HCT116 (cell line): ENCODE measurements at places on chromosomes 16 and 17. TPM values are rescaled to one million over a fixed set of nuclear protein-coding genes. Genes with fewer than 3 reads are reported as not detected.

Gene GAST
- not detected for total RNA-seq

Gene OR3A3
- not detected for total RNA-seq

Gene PGAP6
- 35.4 TPM for total RNA-seq

Gene BCKDK
- 60.7 TPM for total RNA-seq

Gene ARL4D
- total RNA-seq = 11.5 TPM

DNA sequence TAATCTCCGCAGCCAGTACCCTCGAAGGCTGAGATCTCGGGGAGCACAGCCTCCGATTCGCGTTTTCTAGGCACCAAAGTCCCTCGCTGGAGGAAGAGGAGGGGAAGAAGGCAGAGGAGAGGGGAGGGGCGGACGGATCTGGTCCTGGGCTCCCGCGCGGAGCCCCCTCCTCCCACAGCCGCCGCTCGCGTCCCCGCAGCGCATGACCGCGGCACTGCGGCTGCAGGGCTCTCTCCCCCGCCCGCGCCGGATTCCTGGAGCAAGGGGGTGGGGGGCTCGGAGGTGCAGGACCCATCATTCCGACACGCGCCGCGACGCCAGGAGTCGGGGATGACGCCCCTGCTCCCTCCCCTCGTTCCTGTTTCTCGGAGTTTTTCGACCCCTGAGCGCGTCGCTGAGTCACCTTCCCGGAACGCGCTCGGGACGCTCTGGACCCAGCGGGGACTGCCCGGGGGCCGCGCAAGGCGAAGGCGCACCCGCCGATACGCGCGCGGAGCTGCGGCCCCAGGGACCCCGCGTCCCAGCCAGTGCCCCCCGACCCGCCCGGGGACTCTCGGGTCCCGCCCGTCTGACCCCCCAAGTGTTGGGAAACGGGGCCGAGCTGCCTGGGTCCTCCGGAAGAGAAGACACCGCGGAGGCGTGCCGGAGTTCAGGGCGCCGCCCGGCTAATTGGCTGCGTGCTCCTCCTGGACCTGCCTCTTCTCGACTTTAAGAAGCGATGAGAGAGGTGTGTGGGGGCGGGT lies 1.4 kb upstream of the SPHK1 start:
- peaks cover 11% of the 10 kb centered on the region; the same call in 1 of the 2 replicates for H3K27me3 ChIP-seq
- no peaks in the 10 kb centered on the region for H3K36me3 ChIP-seq
- peak overlapping the region; percentile 56 for H3K4me3 ChIP-seq
- H3K4me1 ChIP-seq = peaks cover 41% of the 10 kb centered on the region
- DNase-seq = no peak

DNA sequence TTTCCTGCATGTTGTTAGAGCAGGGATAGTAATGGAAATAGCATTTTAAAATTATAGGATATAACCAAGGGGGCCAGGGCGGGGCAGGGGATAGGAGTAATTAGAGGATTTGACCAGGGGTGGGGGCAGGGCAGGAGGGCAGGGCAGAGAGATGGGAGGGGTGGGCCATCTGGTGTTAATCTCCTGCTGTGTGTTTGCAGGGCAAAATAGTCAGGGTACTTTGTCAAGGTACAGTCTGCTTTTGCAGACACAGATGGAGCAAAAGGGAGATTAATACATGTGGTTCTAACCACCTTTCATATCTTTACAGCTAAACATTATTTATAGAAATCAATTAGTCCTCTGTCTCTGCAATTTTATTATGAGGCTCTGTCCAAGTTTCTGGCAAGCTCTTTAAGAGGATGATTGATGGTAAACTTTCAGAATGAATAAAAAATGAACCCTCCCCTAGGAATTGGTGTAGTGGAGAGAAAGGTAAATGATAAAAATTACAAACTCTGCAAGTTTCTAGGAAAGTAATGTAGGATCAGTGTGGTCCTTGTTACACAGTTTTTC lies 6.6 kb downstream of the ANKFN1 start:
- no peak overlapping the region for H3K27ac ChIP-seq
- no peak for DNase-seq

DNA sequence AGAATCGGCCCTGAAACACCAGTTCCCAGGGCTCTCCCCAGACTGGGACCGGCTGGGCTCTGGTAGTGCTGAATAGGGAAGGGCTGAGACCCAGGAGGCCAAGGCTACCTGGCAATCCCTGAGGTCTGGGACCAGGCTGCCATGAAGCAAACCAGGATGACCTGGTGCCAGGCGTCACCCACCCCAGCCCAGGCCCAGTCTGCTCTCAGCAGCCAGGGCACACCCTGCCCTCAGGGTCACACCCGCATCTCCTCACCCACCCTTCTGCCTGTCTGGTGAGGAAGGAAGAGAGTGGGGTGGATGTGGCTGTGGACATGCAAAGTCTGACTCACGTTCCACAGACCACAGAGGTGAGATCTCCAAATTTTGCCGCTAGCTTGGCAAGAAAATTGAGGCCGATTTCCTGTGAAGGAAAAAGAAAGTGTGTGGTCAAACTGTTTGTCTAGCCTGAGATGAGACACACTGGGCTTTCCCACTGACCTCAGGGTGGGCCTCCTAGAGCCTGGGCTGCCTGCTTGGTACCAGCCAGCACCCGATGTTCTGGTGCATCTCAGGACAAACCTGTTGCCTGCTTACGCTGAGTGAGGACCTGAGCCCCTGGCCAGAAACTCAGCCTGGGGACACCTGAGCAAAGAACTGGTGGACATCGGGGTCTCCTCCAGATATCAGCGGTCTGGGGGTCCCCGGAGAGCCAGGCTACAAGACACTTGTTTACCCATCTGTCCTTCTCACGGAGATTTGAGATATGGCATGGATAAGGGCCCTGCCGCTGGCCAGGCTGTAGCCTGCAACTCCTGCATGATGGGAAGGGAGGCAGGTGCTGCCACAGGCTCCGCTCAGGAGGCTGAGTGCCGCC lies 6.3 kb upstream of the RAB37 start:
- no peak for DNase-seq
- H3K27ac ChIP-seq = no peak overlapping the region
- H3K36me3 ChIP-seq = no peaks in the 10 kb centered on the region
- H3K4me1 ChIP-seq = no peaks in the 10 kb centered on the region

GRCh38 chr17:75109046-75109406 lies 743 bp upstream of the ARMC7 start:
- H3K27me3 ChIP-seq = no peaks in the 10 kb centered on the region
- H3K4me3 ChIP-seq = peak overlapping the region; percentile 81
- peak overlapping the region; percentile 72 for H3K27ac ChIP-seq
- peaks cover 20% of the 10 kb centered on the region for H3K4me1 ChIP-seq
- DNase-seq = no peak

DNA sequence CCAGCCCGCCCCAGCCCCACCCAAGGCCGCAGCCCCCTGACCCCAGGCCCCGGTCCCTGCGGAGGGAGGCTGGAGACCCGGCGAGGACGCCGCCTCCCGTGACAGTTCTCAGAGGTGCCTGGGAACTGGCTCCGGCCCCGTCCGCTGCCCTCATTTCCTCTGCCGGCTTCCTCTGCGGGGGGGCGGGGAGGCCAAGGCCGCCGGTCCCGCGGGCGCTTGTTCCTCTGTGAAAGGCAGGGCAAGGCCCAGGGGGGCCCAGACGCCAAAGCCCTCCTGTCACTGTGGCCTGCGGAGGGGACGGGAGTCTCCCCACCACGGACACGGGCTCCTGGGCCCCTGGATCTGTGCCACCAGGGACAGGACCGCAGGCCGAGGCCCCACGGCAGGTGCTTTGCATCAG lies 5.0 kb upstream of the PVALEF start:
- H3K36me3 ChIP-seq = no peaks in the 10 kb centered on the region
- no peaks in the 10 kb centered on the region for H3K4me1 ChIP-seq
- H3K27ac ChIP-seq = no peak overlapping the region
- no peaks in the 10 kb centered on the region for H3K27me3 ChIP-seq
- DNase-seq = no peak
- H3K4me3 ChIP-seq = no peak overlapping the region

GRCh38 chr16:55530316-55530856 lies 21.5 kb downstream of the LPCAT2 start:
- H3K4me3 ChIP-seq = no peak overlapping the region
- DNase-seq = no peak
- no peaks in the 10 kb centered on the region for H3K4me1 ChIP-seq

- H3K27ac ChIP-seq = no peak overlapping the region
- H3K36me3 ChIP-seq = no peaks in the 10 kb centered on the region
- no peak for DNase-seq
- no peaks in the 10 kb centered on the region for H3K27me3 ChIP-seq
Measured at GRCh38 chr16:12059216-12059769, 82.8 kb downstream of the SNX29 start.
